Stimulated activated naive CD4-positive, alpha-beta T cell treated with Interleukin-2 at 50 U/mL for 16 hours (primary cell): ENCODE measurements at places on chromosomes 5 and 9.

DNA sequence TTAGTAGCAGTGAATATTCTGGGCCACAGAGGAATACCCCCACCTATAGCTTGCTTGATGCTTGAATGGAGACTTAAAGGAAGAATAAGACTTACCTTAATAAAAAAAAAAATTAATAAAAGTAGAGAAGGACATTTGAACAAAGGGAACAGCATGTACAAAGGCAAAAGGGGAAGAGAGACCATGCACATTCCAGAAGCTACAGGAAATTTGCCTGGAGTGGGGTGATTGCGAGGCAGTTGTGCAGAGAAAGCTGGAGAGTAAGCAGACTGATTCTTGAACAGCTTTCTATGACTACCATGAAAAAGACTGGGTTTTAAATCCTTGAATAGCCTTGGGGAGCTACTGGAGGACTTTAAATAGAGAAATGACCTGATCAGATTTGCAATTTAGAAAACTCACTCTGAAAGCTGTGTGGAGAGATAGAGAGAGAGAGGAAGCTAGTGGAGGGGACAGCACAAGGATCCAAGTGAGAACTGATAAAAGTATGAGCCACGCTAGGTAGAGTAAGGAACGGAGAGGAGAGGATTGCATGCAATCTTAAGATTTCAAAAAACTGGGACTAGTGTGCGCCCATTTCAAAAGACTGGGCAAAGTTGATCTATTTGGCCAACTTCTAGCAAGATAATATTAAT lies 12.5 kb upstream of the SSBP2 start:
- no peak for DNase-seq

GRCh38 chr5:34053133-34053532 lies 10.1 kb upstream of the C1QTNF3 start:
- no peak for DNase-seq

DNA sequence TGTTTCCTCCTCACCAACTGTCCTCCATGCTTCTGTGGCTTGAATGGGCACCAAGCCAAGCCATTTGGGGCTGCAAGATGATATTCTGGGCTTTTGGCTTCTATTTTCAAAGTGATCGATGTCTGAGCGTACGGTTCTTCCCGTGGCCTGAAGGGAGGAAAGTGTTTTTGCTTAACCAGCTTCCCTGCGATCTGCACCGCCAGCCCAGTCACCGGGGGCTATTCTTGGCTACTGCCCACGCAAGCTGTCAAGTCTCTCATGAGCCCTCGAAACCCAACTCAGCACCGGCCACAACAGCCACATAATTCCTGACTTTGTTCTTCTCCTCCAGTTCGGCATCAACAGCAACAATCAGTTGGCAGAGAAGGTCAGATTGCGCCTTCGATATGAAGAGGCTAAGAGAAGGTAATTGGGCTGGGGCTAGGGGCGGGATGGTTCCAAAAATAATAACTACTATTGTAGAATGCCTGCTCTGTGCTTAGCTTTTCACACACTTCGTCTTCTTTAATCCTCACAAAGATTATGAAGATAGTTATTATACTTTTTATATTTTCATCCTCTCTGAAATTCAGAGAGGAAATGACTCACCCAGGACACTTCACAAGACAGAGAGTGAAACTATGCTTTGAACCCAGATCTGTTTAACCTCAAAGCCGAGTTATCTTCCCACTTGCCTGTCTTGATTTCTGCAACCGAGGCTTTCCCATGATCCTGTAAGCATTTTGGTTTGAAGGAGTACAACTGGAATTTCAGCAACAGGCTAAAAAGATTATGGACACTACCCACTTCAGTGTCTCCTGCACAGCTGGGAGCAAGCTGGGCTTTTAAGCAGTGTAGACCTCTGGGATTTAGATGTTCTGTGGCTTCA lies 76.4 kb upstream of the RARS1 start:
- peak; percentile 16 for DNase-seq

DNA sequence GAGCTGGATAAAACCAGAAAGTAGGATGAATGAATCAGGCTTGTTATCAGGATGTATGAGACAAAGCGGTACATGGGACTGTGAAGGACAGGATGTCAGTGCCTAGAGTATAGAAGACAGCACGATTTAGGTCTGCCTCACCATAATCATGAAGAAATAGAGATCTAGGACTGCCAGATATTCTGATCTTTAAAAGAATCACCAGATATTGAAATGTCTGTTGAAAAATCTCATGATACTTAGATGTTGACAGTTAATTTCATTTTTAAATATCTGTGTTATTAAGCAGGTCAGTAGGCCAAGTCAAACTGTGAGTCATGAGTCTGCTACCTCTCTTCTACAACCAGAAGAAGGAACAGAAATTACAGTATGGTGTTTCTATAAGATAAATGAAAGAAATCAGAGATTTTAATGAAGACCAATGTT lies 65.0 kb downstream of the ST8SIA4 start:
- DNase-seq: no peak

DNA sequence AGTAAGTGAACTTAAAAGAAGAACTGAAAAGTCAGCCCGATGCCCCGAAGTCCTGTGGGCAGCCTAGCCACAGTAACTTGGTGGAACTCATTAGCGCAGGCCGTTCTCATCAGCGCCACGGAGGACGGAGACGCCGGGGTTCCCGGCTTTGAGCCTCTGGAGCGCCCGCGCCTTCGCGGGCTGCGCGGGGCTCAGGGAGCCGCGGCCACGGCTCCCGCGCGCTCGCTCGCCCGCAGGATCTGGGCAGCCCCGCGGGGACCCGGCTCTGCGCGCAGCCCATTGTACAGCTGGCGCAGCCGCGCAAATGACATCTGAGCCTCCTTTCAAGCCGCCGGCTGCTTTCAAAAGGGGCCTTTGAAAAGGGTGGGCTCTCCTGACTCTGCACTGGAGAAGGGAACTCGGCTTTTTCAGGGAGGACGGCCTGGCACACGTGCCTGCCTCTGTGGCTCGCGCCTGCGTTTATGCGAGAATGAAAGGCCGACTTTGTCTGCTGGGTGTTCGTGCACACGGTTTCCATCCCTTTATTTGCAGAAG lies 40.7 kb downstream of the TLR4 start:
- no peak for DNase-seq

GRCh38 chr9:3475300-3476020 lies 50.3 kb downstream of the RFX3 start:
- DNase-seq: no peak

DNA sequence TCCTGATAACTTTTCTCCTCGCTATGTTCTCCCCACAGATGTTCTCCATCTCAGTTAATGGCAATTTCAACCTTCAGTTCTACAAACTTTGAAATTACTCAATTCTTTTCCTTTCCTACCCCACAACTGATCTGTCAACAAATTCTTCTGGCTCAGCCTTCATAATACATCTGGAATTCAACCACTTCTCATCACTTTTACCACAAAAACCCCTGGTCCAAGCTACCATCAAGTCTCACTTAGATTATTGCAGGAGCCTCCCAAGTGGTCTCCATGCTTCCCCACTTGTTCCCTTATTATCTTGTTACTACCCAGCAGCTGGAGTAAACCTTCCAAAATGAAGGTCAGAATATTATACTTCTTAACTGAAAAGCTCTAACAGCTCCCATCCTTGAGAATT lies 110.1 kb downstream of the FBN2 start:
- no peak for DNase-seq

- DNase-seq: no peak
Observed at GRCh38 chr5:62182802-62183201, 123.2 kb upstream of the KIF2A start.

DNA sequence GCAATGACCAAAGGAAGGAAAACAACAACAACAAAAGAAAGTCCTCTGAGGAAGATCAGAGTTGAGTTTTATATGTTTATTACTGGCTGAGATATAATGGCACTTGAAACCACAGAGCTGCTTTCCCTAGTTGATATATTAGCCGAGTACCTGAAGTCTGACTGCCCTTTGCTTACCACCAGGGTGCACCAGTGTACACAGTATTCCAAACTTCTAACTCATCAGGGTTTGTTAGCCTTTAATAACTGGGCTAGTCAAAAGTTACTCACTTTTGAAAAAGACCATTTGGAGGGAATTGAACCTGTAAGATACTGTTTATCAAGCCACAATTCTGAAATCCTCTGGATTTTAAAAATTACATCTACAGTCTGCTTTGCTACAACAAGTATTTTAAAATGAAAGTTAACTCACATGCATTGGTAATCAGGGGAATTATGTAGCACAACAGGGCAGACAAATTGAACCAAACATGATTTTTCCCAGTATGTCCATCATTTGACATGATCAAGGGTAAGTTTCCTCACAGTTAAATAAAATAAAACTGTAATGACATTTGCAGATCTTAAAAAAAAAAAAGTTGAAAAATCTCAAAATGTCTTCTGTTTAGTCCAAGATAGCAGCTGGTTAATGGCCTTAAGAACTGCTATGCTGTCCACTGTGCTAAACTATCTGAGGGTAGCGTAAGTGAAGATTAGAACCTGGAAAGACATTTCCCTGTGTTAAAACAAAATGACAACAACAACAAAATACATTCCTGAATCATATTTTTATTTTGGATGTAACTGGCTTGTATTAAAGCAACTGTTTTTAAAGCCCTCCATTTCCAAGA lies 57.3 kb upstream of the C6 start:
- DNase-seq: no peak

- DNase-seq: no peak
Observed at GRCh38 chr5:111296570-111296969, 72.4 kb downstream of the CAMK4 start.

DNA sequence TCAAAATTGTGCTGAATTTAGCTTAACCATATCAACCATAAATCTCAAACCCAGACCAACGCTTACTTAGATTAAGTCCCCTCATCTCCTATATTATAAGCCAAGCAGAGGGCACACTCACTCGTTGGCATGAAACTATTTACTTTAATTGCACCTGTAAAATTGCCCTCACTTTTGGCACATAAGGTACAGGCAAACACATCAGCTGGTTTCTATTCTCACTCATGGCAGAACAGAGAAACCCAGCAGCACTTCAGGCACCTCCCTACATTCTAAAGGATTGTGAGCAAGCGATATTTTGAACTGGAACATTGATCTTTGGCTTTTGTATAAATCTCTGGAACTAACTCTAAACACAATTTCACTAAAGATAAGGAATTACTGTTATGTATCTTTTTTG lies 845.6 kb upstream of the CDH6 start:
- DNase-seq: no peak

GRCh38 chr5:172165465-172165864 lies 22.6 kb downstream of the STK10 start:
- DNase-seq: no peak

- DNase-seq: no peak
Observed at GRCh38 chr5:14146725-14147124, 3.6 kb downstream of the TRIO start.

- no peak for DNase-seq
Observed at GRCh38 chr5:10528056-10528816, 35.6 kb upstream of the ANKRD33B start.

GRCh38 chr5:73792687-73793320 lies 166.8 kb downstream of the ARHGEF28 start:
- peak; percentile 32 for DNase-seq

DNA sequence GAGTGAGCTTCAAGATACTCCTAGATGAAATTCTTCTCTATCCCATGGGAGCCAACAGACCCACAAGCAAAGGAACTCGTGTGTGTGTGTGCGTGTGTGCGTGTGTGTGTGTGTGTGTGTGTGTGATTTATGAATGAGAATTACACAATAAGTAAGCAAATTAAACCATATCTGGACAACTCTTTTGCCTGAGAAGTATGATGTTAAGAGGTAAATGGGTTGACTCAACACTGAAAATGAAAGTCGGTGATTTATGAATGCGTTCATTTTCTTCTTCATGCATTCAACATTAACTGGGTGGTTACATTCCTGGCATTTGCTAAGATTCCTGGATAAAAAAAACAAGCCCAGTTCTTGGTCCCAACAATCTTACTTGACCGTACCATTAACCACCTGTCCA lies 171.3 kb upstream of the ZNF462 start:
- DNase-seq: no peak

GRCh38 chr9:129305246-129305645 lies 127.2 kb upstream of the IER5L start:
- DNase-seq: no peak

DNA sequence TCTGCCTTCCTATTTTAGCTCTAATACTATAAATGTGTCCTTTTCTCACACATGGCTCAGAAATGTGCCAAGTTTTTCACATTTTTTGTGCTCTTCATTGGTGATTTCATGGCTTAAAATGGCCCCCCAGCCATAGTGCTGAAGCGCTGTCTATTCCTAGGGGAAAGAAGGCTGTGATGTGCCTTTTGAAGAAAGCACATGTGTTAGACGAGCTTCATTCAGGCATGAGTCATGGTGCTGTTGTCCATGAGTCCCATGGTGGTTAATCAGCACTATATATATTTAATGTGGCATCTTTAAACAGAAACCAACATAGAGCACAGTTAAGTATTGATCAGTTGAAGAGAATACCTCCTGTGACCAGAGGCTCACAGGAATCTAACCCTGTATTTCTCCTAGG lies 55.8 kb downstream of the PDE8B start:
- no peak for DNase-seq
